Activated CD4-positive, alpha-beta T cell treated with anti-CD3 and anti-CD28 coated beads, Interleukin-10, Interleukin-2, amounts not matched to agents 100 ng/mL and 50 ng/mL, durations not matched to agents 16 hours and 8 hours (primary cell): ENCODE measurements at places on chromosomes 16 and 17.

DNA sequence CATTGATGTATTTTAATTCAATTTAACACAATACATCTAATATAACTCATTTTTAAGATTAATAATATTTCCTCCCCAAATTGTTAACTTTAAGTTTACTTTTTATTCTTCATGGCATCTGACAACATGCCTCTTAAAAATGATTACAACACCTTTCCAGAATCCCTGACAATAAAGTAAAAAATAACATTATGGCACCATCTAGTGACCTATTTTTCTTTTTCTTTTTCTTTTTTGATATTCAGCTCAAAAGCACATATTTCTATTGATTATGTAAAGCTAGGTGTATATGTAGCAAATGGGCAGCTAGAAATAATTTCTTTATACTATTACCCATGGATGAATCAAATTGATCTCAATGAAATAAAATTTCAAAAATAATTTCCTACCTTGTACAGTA, 834.3 kb upstream of the CDH8 start:
- DNase-seq: no peak

DNA sequence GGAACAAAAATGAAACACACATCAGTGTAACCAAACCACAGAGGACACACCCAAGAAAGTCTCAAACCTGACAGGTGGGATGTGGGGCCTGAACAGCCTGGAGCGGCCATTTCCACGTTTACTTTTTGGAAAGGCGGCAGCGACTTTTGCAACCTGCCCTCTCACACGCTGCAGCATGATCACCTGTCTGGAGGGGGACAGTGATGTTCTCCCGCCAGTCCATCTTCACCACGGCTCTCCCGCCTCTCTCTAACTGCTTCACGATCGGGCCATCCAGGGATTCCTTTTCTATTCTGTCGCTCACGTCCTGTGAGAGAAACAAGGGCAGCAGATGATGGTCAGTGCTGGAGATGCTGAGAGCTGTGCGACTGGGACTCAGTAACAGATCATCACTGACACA, 24.7 kb upstream of the ICAM2 start:
- DNase-seq: no peak

GRCh38 chr16:86571530-86571915, 4.9 kb downstream of the FOXC2 start:
- DNase-seq: no peak

- DNase-seq: no peak
Observed at GRCh38 chr16:62363501-62363900, 327.3 kb upstream of the CDH8 start.
